ENCODE measurements at places on chromosomes 6 and 20. TPM values are rescaled to one million over a fixed set of nuclear protein-coding genes. Genes with fewer than 3 reads are reported as not detected.

GRCh38 chr6:3549314-3549940, 92.6 kb upstream of the SLC22A23 start:
- no peak for DNase-seq

DNA sequence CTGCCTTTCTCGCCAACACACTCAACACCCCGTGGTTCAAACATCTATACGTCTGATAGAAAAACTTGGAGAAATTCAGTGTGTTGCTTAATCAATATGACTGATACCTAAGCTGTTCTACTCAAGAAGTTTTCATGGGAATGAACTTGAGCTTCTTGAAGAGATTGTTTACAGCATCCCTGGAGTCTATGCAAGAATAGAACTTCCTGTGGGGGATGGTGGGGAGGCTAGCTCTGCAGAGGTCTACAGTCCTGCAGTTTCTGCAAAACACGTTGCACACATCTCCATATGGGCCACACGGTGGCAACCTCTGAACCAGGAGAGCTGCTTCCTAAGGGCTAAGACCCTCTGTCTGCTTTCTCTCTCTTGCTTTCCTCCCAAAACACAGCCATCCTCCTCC, 32.7 kb upstream of the FANCE start:
- no peak for DNase-seq

- no peak for DNase-seq
Measured at GRCh38 chr6:153043719-153044118, 41.2 kb upstream of the MTRF1L start.

- no peak for DNase-seq
Measured at GRCh38 chr20:46970937-46971630, 76.4 kb downstream of the EYA2 start.

- DNase-seq: no peak
Measured at GRCh38 chr6:169802790-169803189, 51.4 kb downstream of the ERMARD start.

GRCh38 chr6:89079511-89080234, 878 bp upstream of the PNRC1 start:
- no peak for DNase-seq

PTCRA gene
- 5.0 TPM for total RNA-seq

TXLNB gene
- 1.3 TPM for total RNA-seq

Data from upper lobe of right lung (tissue), 1 donor.